ENCODE measurements at places on chromosomes 16 and 17. TPM values are rescaled to one million over a fixed set of nuclear protein-coding genes. Genes with fewer than 3 reads are reported as not detected.

- H3K27me3 ChIP-seq = peaks cover 70% of the 10 kb centered on the region
- no peaks in the 10 kb centered on the region for H3K36me3 ChIP-seq
- no peak overlapping the region for H3K27ac ChIP-seq
- H3K4me3 ChIP-seq = no peak overlapping the region
Measured at GRCh38 chr17:79568661-79569060, 42.2 kb downstream of the RBFOX3 start.

The P2RX1 gene
- not detected for total RNA-seq

The OR1F1 gene
- not detected for total RNA-seq

The CD7 gene
- total RNA-seq = 0.98 TPM

GRCh38 chr16:81733295-81733694 lies 45.8 kb upstream of the PLCG2 start:
- no peak overlapping the region for H3K4me3 ChIP-seq
- DNase-seq = no peak
- no peak overlapping the region for H3K27ac ChIP-seq
- H3K4me1 ChIP-seq = peaks cover 5% of the 10 kb centered on the region

GRCh38 chr16:3554351-3554928 lies 22.8 kb downstream of the NLRC3 start:
- no peak for DNase-seq
- H3K27ac ChIP-seq = no peak overlapping the region
- no peaks in the 10 kb centered on the region for H3K4me1 ChIP-seq
- no peaks in the 10 kb centered on the region for H3K27me3 ChIP-seq
- H3K36me3 ChIP-seq = no peaks in the 10 kb centered on the region

GRCh38 chr16:5541356-5541755 lies 443.8 kb upstream of the EEF2KMT start:
- no peaks in the 10 kb centered on the region for H3K4me1 ChIP-seq
- H3K27me3 ChIP-seq = no peaks in the 10 kb centered on the region
- no peak overlapping the region for H3K4me3 ChIP-seq

DNA sequence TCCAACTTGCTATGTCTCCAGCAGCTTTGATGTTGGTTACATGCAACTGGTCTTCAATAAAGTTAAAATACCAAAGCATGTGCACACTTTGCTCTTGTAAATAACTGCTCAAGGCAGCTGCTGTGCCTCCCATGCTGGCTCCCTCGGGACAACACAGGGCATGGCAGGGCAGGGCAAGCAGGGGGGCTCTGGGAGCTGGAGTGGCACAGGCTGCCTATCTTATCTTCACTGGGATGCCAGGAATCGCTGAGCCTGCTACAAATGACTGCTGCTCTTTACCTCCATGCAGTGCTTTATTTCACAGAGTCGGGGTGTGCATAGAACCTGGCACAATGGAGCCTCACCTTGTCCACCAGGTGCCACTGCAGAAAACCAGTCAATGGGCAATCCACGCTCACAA lies 21.8 kb downstream of the PEMT start:
- no peak for DNase-seq
- no peaks in the 10 kb centered on the region for H3K27me3 ChIP-seq
- no peaks in the 10 kb centered on the region for H3K36me3 ChIP-seq

- no peaks in the 10 kb centered on the region for H3K4me1 ChIP-seq
- H3K36me3 ChIP-seq = no peaks in the 10 kb centered on the region
- H3K4me3 ChIP-seq = no peak overlapping the region
- no peak for DNase-seq
- H3K27ac ChIP-seq = no peak overlapping the region
Measured at GRCh38 chr17:48340916-48341315, 89.1 kb downstream of the SKAP1 start.
